ENCODE measurements at places on chromosomes 2 and 18. TPM values are rescaled to one million over a fixed set of nuclear protein-coding genes. Genes with fewer than 3 reads are reported as not detected.
A peak's percentile ranks its signal among the peaks of the same experiment; 100 is the strongest.

GRCh38 chr2:29325544-29325943, 210.3 kb downstream of the CLIP4 start:
- no peak for DNase-seq
- H3K36me3 ChIP-seq, result no peaks in the 10 kb centered on the region
- no peaks in the 10 kb centered on the region for H3K27me3 ChIP-seq
- no peak overlapping the region for H3K27ac ChIP-seq

- H3K4me1 ChIP-seq, result no peaks in the 10 kb centered on the region
- DNase-seq, result no peak
- H3K27me3 ChIP-seq, result no peaks in the 10 kb centered on the region
Measured at GRCh38 chr2:158644139-158644538, 151.0 kb upstream of the DAPL1 start.

DNA sequence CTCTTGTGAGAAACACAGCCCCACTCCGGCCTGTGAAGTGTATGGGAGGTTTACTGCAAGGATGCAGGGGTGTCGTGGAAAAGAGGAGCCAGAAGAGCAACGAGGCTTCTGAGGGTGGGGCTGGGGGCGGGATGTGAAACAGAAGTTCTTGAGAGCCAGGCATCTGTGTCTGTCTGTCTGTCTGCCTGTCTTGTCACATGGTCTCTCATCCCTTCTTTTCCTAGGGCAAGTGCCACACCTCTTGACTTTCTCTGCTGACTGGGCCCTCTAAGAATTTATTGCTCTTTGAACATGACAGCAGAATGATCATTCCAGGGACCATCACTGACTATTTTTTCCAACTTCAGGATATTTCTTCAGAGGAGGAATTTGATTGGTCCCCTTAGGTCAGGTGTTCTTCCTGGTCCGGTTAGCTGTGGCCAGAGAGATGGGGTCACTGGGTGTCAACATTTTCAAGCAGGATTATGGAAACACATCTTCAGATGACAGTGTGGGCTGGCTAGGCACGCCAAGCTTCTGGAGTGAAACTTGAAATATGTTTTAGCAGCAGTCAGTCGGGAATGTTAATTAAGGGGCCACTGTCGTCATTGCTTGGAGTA, 131.0 kb downstream of the FHOD3 start:
- H3K4me1 ChIP-seq, result no peaks in the 10 kb centered on the region
- H3K4me3 ChIP-seq, result no peak overlapping the region
- H3K27me3 ChIP-seq, result no peaks in the 10 kb centered on the region
- no peak overlapping the region for H3K27ac ChIP-seq
- no peaks in the 10 kb centered on the region for H3K36me3 ChIP-seq

GRCh38 chr2:170714381-170715061, 616 bp upstream of the SP5 start:
- H3K36me3 ChIP-seq, result no peaks in the 10 kb centered on the region
- H3K27ac ChIP-seq, result no peak overlapping the region
- no peak for DNase-seq

- H3K27ac ChIP-seq, result no peak overlapping the region
- no peaks in the 10 kb centered on the region for H3K27me3 ChIP-seq
- no peaks in the 10 kb centered on the region for H3K36me3 ChIP-seq
- DNase-seq, result no peak
Measured at GRCh38 chr2:157825885-157826284, 50.2 kb downstream of the ACVR1 start.

GRCh38 chr2:172710584-172711047, 25.0 kb upstream of the RAPGEF4 start:
- H3K4me1 ChIP-seq, result no peaks in the 10 kb centered on the region
- DNase-seq, result peak; percentile 19
- no peaks in the 10 kb centered on the region for H3K27me3 ChIP-seq
- H3K36me3 ChIP-seq, result no peaks in the 10 kb centered on the region
- H3K27ac ChIP-seq, result no peak overlapping the region

DNA sequence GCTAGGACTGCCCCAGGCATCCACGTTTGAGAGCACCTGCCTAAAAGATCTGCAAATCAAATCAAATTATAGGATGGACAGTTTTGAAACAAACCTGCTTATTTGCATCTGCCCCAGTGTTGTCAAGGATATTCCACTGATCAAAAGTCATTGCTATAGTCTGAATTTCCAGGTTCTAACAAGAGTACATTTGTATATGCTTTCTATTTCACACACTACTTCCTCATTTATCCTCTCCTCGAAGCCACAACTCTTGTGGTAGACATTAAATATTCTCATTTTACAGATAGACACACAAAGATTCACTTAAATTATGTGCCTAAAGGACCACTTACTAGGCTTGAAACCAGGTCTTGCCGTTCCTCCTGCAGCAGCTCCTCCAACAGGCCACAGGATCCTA, 11.9 kb upstream of the TET3 start:
- H3K27me3 ChIP-seq, result no peaks in the 10 kb centered on the region
- H3K27ac ChIP-seq, result no peak overlapping the region
- no peaks in the 10 kb centered on the region for H3K36me3 ChIP-seq
- no peak overlapping the region for H3K4me3 ChIP-seq

DNA sequence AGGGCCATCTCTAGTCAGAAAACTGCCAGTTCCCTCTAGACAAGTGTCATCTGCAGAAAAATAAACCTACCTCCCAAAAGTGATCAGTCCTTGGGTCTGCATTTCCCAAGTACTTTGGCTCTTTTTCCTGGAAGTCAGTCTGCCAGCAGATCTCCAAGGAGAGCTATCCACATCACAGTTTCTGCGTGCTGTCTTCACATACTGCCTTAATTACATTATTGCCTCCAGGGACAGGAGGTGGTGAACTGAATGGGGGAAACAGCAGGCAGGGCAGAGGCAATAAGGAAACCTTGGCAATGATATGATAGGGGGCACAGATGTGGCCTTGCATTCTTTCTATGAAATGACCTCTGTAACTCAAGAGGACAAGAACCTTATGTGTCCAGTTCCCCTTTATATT, 105.9 kb upstream of the SIX2 start:
- H3K4me3 ChIP-seq, result no peak overlapping the region
- DNase-seq, result no peak

DNA sequence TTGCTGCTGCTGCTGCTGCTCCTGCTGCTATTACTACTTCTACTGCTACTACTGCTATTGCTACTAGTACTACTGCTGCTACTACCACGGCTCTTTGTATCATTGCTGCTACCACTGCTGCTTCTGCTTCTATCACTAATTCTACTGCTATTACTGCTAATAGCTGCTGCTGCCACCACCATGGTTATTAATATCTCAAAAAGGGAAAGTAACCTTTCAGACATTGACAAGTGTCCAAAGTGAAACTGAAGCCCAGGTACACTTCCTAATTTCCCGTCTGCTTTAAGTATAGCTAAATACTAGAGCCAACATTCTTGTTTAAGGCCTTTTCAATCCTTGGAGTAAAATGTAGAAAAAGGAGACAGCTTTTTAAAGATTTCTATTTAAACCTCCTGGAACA, 45.4 kb upstream of the EHBP1 start:
- DNase-seq, result no peak
- no peaks in the 10 kb centered on the region for H3K36me3 ChIP-seq
- H3K27me3 ChIP-seq, result no peaks in the 10 kb centered on the region
- H3K4me3 ChIP-seq, result no peak overlapping the region
- no peaks in the 10 kb centered on the region for H3K4me1 ChIP-seq

GRCh38 chr2:197828464-197829135, 24.2 kb downstream of the PLCL1 start:
- H3K36me3 ChIP-seq, result no peaks in the 10 kb centered on the region
- no peak for DNase-seq
- no peaks in the 10 kb centered on the region for H3K27me3 ChIP-seq
- H3K27ac ChIP-seq, result no peak overlapping the region
- no peaks in the 10 kb centered on the region for H3K4me1 ChIP-seq

- no peak overlapping the region for H3K4me3 ChIP-seq
- H3K4me1 ChIP-seq, result no peaks in the 10 kb centered on the region
- no peaks in the 10 kb centered on the region for H3K27me3 ChIP-seq
Measured at GRCh38 chr2:109447251-109447661, 166.5 kb downstream of the SEPTIN10 start.

- peak; percentile 4 for DNase-seq
- H3K4me3 ChIP-seq, result no peak overlapping the region
- H3K27ac ChIP-seq, result no peak overlapping the region
Measured at GRCh38 chr2:172972005-172972619, 103.5 kb upstream of the MAP3K20 start.

DNA sequence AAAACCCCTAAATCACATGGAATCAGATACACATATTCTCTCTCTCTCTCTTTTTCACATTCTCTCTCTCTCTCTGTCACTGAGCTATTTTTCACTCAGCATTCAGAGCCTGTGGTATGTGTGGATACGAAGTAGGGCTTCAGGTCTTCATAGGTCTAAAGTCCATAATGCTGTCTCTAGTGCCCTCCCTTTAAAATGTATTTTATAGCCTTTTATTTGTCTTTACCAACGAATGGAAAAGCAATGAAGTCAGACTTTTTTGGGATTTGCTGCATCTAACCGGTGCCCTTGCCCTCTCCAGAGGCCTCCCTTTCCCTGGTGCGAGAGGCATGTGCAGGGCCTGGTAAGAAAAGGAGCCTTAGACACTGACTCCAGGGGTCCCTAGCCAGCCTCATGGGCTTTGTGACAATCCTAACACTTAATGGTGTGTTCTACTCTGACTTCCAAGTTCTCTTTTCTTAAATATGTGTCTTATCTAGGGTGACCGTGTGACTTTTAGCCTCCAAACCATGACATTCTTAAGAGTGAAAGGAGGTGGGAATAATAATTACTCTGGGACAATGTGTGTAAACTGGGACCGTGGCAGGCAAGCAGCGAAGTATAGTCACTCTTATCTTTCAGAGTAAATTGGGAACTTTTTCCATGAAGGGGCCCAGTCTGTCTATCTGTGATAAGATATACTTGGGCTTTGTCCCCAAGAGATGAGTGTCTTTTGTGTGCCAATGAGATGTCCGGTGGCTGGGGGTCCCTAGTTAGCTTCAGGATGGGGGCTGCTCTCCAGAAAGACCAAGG, 101.1 kb downstream of the B3GNT2 start:
- H3K4me3 ChIP-seq, result no peak overlapping the region
- peaks cover under 1% of the 10 kb centered on the region for H3K4me1 ChIP-seq
- no peak overlapping the region for H3K27ac ChIP-seq
- no peak for DNase-seq
- no peaks in the 10 kb centered on the region for H3K36me3 ChIP-seq

GRCh38 chr2:163990101-163990500, 254.3 kb upstream of the FIGN start:
- DNase-seq, result no peak
- H3K36me3 ChIP-seq, result no peaks in the 10 kb centered on the region
- H3K4me3 ChIP-seq, result no peak overlapping the region
- no peaks in the 10 kb centered on the region for H3K4me1 ChIP-seq
- H3K27ac ChIP-seq, result no peak overlapping the region

- no peak for DNase-seq
- H3K27me3 ChIP-seq, result no peaks in the 10 kb centered on the region
- H3K4me1 ChIP-seq, result peaks cover 49% of the 10 kb centered on the region
- no peak overlapping the region for H3K4me3 ChIP-seq
- H3K36me3 ChIP-seq, result no peaks in the 10 kb centered on the region
Measured at GRCh38 chr2:196291873-196292800, 120.8 kb upstream of the STK17B start.

DNA sequence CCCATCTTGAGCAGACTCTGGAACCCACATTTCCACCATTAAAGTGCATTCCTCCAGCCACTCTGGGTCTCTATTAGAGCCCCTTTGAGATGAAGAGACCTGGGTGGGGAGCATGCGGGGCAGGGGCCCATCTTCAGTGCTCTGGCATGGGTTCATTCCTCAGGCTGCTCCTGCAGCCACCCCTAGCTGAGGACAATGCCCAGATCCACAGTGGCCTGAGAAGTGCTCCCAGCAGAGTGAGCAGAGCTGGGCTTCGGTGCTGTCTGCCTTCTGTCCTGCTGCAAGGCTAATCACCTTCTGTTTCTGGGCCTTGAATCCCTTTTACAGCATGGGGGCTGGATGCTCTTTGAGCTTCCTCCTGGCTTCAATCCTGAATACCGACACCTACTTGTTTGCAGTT, 169.8 kb downstream of the TRIM43 start:
- no peaks in the 10 kb centered on the region for H3K36me3 ChIP-seq
- H3K4me1 ChIP-seq, result no peaks in the 10 kb centered on the region
- no peak overlapping the region for H3K27ac ChIP-seq

GRCh38 chr2:139170406-139170805, 390.2 kb upstream of the NXPH2 start:
- no peak overlapping the region for H3K4me3 ChIP-seq
- no peaks in the 10 kb centered on the region for H3K36me3 ChIP-seq
- no peaks in the 10 kb centered on the region for H3K27me3 ChIP-seq
- H3K27ac ChIP-seq, result no peak overlapping the region
- H3K4me1 ChIP-seq, result no peaks in the 10 kb centered on the region

- no peak for DNase-seq
- no peaks in the 10 kb centered on the region for H3K4me1 ChIP-seq
- H3K4me3 ChIP-seq, result no peak overlapping the region
- H3K36me3 ChIP-seq, result no peaks in the 10 kb centered on the region
- H3K27ac ChIP-seq, result no peak overlapping the region
Measured at GRCh38 chr2:235005603-235006259, 53.9 kb downstream of the SH3BP4 start.

DNA sequence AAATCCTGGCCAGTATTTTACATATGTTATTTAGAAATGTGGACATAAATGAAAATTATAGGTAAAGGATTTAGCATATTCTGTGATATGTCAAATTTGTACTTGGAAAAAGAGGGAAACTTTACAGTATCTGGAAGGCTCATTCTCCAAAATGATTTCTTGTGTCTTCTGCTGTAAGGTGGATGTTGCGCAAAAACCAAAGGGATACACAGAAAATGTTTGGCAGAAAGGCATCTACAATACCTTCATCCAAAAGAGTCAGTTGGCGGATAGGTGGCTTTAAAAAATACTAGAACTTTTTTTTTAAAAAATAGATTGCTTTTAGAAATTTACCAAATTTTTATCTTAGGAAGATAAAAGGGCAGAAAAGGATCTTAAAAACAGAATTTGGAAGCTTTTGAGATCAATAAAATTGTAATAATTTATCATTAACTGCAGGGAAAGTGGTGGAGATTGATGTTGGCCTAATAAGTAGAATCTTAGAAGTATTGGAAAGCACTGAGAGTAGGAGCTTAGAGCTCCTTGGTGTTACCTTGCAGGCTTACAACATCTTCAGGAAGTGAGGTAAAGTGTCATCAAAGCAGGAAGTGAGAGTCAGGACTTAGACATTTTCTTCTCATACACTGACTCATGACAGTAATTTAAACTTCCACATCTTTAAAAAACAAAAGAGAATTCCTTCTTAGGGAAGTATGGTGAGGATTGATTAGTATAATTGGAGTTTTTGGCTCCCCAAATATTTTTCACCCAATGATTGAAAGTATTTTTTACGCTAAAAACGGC, 2.1 kb downstream of the NABP1 start:
- H3K36me3 ChIP-seq, result peaks cover 31% of the 10 kb centered on the region
- no peaks in the 10 kb centered on the region for H3K27me3 ChIP-seq
- peak; percentile 55 for DNase-seq
- H3K27ac ChIP-seq, result peak overlapping the region; percentile 83
- peaks cover 78% of the 10 kb centered on the region for H3K4me1 ChIP-seq

GRCh38 chr18:303607-304006, 35.8 kb upstream of the THOC1 start:
- DNase-seq, result no peak
- H3K4me3 ChIP-seq, result no peak overlapping the region
- H3K27ac ChIP-seq, result no peak overlapping the region
- H3K4me1 ChIP-seq, result no peaks in the 10 kb centered on the region

The MARCO gene
- total RNA-seq, result not detected

The CDKL4 gene
- total RNA-seq, result not detected

The SERPINB2 gene
- 1.7 TPM for total RNA-seq

The HTR2B gene
- total RNA-seq, result not detected

The RAPGEF4 gene
- not detected for total RNA-seq

The ADD2 gene
- total RNA-seq, result 0.94 TPM

The PLEKHH2 gene
- total RNA-seq, result 1.2 TPM

The ARHGAP28 gene
- not detected for total RNA-seq

The USP14 gene
- 42.6 TPM for total RNA-seq

The ZSWIM2 gene
- not detected for total RNA-seq

All from CD4-positive, alpha-beta memory T cell (primary cell).